T-helper 17 cell (primary cell): ENCODE measurements at places on chromosomes 2 and 18. TPM values are rescaled to one million over a fixed set of nuclear protein-coding genes. Genes with fewer than 3 reads are reported as not detected.

TMEM150A gene
- total RNA-seq: 7.7 TPM

TXNDC2 gene
- total RNA-seq: not detected

DNA sequence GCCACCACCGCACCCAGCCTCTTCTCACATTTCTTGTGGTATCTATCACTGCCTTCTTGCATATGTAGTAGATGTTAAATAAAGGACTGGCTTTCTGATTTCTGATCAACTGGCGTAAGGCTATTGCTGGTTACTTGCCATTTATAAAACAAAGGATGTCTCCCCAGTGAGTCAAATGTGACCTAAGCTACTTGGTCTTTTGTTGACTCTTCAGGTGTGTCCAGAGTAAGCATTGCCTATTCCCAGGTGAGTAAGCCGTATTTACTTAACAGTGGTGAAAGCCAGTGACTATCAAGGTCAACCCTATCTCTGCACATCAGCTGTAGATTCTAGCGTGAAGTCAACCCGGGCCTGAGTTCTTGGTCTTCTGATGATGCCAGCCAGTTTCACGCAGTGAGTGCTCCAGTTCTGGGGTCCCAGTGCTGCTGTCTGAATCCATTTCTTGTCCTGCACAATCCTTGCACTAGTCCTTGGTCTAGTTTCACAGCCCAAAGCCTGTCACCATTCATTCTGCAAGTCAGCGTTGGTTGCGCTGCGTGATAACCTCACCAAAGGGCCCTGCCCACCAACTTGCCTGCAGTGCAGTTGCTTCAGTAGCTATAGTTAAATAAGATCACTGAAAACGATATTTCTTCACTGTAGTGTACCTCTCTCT is 120.2 kb downstream of the GBX2 start:
- peaks cover 11% of the 10 kb centered on the region for H3K4me1 ChIP-seq
- H3K27ac ChIP-seq: no peak overlapping the region
- no peak for DNase-seq
- no peak overlapping the region for H3K4me3 ChIP-seq
- H3K27me3 ChIP-seq: peaks cover 6% of the 10 kb centered on the region
- peaks cover 4% of the 10 kb centered on the region for H3K36me3 ChIP-seq

DNA sequence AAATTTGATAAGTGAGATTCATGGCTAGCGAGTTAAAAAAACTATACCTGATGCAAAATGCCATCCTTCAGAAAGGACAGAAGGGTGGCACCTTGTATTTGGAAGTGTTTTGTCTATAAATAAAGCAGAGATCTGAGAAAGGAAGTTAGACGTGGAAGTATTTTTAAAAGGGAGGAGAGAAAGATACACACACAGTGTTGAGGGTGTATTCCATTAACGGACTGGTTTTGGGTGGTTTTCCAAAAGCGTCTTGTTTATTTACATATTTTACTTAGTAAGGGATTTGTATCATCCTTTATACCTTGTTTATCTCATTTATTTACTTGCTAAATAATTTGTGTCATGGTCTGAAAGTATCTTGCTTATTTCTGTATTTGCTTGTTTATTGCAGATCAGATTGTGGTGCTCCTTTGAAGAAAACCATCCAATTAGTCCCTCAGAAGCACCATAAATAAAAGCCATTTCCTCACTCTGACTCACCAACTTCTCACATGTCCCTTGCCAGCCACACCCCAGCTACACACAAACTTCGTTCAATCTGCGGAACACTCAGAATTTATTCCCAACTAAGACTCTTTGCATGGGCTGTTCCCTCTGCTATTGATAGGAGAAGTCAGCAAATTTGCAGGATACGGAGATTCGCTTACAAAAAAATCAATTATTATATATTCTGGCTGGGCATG is 90.8 kb downstream of the FAM124B start:
- H3K36me3 ChIP-seq: peaks cover 2% of the 10 kb centered on the region
- H3K27me3 ChIP-seq: peaks cover 50% of the 10 kb centered on the region
- H3K4me3 ChIP-seq: no peak overlapping the region
- peaks cover 3% of the 10 kb centered on the region for H3K4me1 ChIP-seq
- no peak for DNase-seq

POLE4 gene
- 27.4 TPM for total RNA-seq

CAPN14 gene
- 0.65 TPM for total RNA-seq
